A172 (cell line): ENCODE measurements at places on chromosomes 12 and 14.

DNA sequence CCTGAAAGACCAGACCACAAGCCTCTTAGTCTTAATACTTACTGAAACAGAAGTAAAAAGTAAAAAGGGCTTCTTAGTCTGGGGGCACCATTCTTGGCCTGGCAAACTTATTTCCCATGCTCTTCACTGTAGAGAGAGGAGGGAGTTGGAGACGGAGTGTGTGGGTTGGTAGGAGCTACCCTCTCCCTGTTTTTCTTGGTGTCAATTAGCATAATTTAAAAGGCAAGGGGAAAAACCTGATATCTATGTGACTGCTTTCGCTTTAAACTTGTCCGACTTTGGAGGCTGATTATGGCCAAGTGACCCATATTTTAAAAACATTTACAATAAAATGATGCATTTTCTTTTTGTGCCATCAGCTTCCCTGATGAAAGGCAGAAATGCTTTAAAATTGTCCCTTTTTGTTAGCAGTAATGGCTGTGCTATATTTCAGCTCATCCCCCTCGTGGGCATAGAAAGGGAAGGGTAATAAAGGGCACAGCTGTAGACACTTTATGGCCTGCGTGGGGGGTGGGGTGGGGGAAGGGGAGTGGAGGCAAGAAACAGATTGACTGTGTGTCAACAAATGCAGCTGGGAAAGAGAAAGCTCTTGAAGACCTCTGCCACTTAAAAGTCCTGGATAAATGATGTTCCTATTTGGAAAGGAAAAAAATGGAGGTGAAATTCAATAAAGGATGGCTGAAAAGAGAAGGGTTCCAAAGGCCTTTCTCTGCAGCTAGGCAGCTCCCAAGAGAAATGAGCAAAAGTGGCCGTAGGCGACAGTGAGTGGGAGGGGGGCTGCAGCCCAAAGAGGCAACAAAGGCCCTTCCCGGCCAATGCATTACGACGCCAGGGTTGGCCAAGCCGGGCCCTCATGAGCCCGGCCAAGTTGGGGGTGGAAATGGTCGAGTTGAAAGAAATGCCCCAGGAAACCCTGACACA, 57.5 kb upstream of the TMEM263 start:
- no peak for DNase-seq

- peak; percentile 8 for DNase-seq
Measured at GRCh38 chr12:130872179-130873096, 572 bp downstream of the RAN start.

GRCh38 chr12:60394665-60395064, 798.8 kb downstream of the SLC16A7 start:
- peak; percentile 77 for DNase-seq

- DNase-seq: no peak
Measured at GRCh38 chr12:57116580-57117281, 5.6 kb upstream of the STAT6 start.

DNA sequence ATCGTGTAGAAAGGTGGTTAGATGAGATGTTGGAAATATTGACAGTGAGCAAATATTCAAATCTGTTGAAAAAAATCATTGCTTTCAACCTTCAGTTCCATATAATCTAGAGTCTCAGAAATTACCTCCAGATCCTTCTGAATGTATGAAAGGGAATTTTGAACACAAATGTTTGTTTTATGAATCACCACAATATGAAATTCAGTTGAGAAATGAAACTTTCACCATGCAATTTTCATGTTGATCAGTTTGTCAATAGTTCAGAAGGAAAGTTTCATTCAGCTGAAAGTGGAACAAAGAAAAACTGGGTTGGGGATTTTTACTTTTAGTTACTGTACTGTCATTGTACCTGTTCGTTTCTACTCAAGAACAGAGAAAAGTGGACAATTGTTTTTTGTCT, 953.6 kb downstream of the SLC6A15 start:
- no peak for DNase-seq

GRCh38 chr14:52553002-52553670, 500 bp downstream of the GPR137C start:
- DNase-seq: no peak
